ENCODE measurements at places on chromosomes 12 and 14.

GRCh38 chr12:72869024-72869423 lies 596.9 kb downstream of the TRHDE start:
- DNase-seq = no peak

DNA sequence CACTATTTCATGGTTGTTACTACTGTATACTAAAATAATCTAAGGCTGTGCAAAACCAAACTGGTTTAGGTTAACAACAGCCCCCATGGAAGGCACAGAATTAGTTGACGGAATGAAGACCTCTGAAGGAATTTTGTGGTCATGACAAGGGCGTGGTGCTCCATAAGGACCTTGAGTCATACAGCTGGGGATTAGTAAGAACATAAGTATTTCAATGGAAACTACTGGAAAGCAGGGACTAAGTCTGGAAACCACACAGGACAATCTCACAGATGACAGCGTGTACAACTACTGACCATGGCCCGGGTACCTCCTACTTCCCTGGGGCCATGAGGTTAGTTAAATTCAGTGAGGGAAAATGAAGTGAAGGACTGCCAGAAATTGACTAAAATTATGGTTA lies 98.5 kb upstream of the PLEKHA5 start:
- no peak for DNase-seq

DNA sequence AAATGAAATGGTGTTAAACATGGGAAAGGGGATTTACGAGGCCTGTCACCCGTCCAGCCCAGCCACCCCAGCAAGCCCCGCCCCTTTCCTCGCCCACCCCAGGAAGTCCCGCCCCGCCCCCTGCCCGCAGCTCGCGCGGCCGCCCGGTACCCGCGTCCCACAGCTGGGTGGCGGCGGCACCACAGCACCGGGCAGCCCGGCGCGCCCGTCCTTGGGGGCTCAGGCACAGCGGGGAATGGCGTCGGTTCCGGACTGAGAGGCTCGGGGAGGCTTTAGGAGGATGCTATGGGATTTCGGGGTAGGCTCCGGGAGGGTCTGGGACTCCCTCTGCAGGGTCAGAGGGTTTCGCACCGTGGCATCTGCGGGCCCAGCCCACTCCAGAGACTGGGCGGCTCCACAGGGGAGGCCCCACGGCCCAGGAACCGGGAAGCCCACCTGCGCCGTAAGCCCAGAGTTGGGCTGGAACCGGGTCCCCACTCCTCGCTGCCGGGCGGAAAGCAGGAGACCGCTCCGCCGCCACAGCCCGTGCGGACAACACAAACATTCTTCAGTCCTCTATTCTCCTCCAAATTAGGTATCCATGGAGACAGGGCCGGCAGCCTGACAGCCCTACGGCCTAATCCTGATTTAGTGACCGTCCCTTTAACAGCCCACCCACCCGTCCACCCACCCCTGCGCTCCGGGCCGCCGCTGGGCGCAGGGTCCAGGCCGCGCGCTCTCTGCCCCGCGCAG lies 1.4 kb downstream of the FIGNL2 start:
- no peak for DNase-seq

DNA sequence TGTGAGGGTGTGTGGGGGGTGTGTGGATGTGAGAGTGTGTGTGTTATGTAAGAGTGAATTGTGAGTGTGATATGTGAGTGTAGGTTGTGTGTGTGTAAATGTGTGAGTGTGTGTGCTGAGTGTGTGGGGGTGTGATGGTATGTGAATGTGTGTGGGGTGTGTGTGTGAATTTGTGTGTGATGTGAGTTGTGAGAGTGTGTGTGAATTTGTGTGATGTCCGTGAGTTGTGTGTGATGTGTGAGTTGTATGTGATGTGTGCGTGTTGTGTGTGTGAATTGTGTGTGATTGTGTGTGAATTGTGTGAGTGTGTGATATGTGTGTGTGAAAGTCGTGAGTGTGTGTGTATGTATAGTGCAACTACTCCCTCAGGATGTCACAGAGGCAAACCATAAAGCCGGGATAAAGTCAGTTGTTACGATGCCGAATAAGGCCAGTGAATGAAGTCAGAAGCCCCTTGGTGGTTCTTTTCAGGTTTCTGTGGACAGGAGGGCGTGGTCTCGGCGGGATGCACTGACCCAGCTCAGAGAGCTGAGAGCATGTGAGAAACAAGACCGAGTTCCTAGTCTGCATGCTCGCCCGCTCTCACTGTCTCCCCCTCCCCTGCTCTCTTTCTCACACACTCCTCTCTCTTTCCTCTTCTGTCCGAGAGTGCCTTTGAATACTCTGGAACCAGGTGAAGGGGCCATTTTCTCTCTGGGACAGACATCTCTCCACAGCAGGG lies 71.8 kb upstream of the MAX start:
- DNase-seq = no peak

- DNase-seq = no peak
These were observed 34.6 kb downstream of the GLRX5 start for GRCh38 chr14:95569440-95569839.

DNA sequence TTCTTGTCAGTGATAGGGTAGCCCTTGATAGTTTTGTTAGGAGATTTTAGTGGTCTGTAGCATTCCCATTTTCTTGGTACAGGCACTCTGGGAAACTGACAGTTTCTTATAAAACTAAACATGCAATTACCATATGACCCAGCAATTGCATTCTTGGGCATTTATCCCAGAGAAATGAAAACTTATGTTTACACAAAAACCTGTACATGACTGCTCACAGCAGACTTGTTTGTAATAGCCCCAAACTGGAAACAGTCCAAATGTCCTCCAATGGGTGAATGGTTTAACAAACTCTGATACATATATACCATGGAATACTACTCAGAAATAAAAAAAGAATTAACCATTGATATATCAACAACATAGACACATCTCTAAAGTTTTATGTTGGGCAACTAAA lies 75.5 kb downstream of the BORCS5 start:
- peak; percentile 43 for DNase-seq

DNA sequence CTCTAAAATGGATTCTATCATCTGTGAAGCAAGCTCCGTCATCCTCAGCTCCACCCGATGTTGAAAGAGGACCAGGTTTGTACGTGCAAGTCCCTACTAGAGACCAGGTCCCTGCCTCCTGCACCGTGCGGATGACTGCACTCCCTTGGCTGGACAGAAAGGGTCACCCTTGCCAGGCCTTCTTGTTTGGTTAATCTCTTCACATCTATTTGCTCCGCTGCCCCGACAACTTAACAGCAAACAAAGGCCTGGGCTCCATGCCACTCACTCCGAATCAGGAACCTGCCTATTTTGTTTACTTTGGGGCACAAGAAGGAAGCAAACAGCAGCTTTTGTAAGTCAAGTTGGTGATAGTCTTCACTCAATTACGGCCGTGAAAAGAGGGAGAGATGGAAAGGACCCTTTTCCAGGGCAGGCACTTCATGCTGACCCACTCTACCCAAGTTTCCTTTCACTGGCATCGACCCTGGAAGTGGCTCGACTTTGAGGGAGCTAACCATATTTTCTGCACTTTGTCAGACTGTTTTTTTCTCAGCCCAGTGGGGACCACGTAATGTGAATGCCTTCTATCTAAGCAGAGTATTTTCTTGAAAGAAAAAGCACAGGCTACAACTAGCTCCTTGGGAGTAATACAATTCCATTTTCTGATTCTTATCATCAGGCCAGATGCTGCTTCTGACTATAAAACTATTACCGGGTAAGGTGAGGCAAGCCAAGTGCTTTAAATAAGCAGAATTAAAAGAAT lies 202.6 kb downstream of the FOXN3 start:
- DNase-seq = peak; percentile 89

DNA sequence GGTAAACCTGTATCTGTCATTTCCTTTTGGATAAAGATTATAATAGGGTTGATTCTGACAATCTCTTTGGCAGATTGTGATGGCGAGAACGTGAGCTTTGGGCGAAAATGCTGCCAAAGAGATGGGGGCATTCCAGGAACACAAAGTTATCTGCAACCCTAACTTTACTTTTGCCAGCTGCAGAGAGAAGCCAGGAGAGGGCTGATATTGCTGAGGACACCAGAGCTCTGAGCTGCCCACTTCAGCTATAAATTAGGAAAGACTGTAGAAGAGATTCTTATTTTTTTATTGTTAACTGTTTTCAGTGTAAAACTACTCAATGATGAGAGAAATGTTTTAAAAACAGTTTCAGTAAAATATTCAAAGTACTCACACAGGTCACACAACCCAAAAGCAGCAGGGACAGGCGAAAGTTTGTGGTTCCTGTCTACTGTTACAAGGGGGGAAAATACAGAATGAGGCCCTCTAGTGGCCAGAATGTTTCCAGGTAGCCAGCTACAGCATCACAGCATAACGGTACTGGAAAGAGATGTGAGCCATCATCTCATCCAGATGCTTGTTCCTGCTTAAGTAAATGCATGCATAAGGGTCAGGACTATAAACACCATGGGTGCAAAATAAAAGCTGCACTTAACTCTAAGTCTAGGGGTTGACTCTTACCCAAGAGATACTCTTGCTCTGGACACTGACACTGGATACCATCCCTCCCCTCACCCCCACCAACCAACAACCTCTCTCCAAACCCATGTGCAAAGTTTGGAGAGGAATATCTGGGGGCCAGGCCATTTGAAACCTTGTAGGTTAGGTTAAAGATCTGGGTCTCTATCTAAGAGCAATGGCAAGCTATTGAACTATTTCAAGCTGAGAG lies 498.4 kb downstream of the RMST start:
- DNase-seq = peak; percentile 56

DNA sequence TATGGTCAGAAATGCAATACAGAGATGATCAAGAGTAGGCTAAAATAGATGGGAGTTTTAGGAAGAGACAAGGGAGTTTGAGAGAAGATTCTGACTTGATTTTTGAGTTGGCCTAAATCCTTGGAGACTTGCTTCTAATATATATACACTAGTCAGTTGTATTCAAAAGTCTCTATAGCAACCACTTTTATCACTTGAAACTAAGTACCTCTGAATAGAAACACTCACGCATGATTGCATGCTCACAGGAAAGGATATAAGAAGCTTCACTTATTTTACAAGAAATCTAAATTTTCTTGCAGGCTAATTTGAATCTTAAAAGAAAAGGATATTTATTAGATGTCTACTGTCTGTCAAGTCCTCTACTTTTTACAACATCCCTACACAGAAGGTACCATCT lies 316.8 kb downstream of the SNAPC1 start:
- DNase-seq = no peak

All from HT-29 (cell line).